Activated CD4-positive, alpha-beta T cell treated with anti-CD3 and anti-CD28 coated beads for 1 hour (primary cell): ENCODE measurements at places on chromosomes 5 and 9.

DNA sequence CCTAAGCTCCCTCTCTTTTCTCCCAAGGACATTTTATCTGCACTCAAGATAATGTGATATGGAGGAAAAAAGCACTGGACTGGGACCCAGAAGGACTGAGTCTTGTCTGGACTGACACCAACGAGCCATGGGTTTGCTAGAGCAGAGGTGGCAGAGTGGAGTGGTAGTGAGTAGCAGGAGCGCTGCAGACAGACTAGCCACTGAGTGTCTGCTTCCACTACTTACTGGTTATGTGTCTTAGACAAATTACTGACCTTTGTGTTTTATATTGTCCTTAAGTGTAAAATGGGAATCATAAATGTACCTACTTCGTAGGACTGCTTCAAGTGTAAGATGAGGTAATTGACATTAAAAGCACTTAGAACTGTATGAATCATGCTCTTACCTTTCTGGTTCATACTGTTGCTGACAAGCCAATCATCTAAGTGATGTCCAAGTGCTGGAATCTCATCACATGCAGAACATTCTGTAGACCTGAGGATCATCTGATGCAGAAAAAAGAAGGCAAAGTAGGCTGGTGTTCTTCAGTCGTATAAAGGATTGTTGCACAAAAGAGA, 12.5 kb upstream of the PRLR start:
- DNase-seq, result no peak

GRCh38 chr9:97475059-97475458, 26.4 kb upstream of the TMOD1 start:
- no peak for DNase-seq

DNA sequence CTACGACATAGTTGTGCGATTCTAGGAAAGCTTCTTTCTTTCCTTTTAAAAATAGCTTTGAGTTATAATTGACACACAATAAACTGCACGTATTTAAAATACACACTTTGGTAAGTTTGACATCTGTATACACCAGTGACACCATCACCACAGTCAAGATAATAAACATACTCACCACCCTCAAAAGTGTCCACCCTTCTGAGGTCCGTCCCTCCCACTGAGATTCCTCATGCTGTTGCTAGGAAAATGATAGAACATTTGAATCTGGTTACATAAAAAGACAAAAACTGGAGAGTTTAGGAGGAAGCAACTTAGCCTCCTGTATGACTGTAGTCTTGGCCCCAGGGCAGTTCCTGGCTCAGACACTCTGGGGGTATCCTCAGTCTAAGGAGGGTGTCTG, 17.2 kb downstream of the S100Z start:
- no peak for DNase-seq

- DNase-seq, result no peak
These were observed 62.5 kb upstream of the CXCL14 start for GRCh38 chr5:135641319-135641718.

- DNase-seq, result no peak
These were observed 142.0 kb downstream of the RORB start for GRCh38 chr9:74639112-74639511.

GRCh38 chr9:131062969-131063368, 33.4 kb upstream of the AIF1L start:
- DNase-seq, result no peak

DNA sequence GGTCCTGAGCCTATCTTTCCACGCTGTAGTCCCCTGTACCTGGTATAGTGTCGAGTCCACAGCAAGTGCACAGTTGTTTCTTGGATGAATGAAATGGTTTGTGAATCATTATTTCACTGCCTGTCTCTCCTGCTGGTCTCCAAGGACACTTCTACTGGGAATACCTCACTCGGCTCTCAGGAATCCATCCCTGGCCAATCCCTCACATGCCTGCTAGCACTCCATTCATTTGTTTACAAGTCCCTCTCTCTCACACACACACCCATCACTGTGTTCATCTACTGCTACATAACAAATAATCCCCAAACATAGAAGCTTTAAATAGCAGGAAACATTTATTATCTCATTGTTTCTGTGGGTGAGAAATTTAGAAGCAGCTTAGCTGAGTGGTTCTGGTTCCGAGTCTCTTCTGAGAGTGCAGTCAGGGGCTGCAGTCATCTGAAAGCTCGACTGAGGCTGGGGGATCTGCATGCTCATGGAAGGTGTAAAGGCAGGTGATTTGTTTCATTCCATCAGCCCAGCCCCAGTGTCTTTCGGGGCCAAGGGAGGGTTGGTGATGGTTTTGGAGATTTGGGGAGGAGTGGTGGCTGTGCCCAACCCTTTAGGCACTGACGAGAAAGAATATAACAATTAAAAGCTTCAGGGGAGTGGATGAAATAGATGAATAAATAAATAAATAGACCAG, 132.7 kb upstream of the IER5L start:
- DNase-seq, result no peak

GRCh38 chr5:62306896-62307689, 1.1 kb downstream of the KIF2A start:
- DNase-seq, result peak; percentile 29

GRCh38 chr5:149817539-149818060, 87.5 kb downstream of the PPARGC1B start:
- no peak for DNase-seq

GRCh38 chr5:23468658-23469057, 38.8 kb upstream of the PRDM9 start:
- no peak for DNase-seq

DNA sequence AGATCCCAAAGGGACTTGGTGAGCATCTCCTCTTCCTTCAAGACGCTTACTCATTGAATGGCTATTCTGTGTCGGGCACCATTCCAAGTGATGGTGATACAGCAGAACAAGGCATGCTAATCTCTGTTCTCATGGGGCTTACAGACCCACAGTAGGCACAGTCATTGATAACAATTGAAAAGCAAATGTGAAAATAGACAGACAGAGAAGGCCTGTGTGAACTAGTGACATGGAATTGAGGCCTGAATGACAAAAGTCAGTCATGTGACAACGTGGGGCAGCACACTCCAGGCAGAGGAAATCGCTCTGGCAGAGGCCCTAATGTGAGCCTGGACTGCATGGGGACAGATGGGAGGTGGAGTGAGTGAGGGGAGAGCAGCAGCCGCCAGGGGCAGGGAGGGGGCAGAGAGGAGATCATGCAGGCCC, 70.7 kb upstream of the CPLX2 start:
- no peak for DNase-seq

DNA sequence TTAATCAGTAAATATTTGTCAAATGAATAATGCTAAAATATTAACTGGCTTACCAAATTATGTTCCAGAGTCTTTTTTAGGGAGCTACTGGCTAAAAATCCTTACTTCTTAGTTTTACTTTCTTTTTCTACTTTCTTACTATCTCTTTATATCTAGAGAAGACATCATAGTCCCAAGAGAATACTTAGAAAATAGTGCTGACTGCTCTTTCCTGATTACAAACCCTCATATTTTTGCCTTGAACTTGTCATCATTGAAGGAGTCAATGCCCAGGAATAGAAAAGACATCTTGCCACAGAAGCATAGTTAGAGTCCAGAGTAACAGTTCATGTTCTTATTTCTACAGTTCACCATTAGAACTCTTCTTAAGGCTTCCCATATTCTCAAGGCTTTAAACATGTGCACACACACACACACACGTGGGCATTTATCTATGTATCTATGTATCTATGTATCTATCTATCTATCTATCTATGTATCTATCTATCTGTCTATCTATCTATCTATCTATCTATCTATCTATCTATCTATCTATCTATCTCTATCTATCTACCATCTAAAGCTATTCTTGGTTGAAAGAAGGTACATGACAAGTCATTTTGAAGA, 654.3 kb downstream of the ANXA1 start:
- no peak for DNase-seq

DNA sequence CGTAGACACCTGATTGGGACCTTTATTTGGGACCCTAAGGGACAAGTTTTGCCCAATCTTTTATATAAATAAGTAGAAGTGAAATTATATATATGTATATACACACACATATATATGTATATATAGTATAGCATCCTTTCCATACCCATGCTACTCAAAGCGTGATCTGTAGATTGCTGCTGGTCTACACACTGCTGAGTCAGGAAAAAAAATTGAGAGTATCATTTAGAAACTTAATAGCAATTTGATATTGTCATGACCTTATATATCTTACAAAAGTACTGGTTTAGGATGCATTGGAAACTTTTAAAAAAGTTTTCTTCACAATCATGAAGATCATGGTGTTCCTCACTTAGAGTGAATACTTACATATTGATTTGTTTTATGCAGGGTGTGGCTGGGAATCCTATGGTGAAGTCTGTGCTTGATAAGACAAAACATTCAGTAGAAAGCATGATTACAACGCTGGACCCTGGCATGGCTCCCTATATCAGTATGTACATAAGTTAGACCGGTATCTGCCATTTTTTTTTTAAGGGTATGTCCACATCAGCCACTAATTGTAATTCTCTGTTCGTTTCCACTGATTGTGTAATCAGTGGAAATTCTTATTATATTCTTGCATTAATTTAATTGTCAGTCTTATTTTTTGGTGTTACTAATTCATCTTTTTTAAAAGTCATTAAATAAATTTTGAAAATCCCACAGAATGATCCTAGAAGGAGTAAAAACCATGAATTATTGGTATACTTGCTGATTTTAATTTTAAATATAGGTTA, 12.7 kb downstream of the PRRC1 start:
- no peak for DNase-seq

- peak; percentile 70 for DNase-seq
These were observed at the start of gene PLPP1 for GRCh38 chr5:55534436-55535198. Gene PLPP1 (minus strand): TSS chr5:55534964. CDS start chr5:55534629, 335 bp downstream.

DNA sequence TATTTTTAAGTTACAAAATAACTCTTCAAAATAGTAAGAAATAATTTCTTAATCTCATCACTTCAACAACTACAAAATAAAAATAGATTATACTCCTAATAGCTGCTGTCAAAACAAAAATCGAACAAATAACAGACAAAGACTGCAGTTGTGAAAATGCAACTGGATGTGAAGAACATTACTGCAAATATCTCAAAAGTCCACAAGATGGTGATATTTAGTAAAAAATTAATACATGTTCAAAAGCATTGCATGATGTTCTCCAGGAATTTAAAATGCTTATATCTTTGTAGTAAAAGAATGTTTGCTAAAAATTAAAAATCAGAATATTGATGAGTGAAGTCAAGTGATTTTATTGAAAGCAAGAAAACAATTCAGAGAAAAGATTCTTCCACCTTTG, 66.2 kb downstream of the MPDZ start:
- no peak for DNase-seq

DNA sequence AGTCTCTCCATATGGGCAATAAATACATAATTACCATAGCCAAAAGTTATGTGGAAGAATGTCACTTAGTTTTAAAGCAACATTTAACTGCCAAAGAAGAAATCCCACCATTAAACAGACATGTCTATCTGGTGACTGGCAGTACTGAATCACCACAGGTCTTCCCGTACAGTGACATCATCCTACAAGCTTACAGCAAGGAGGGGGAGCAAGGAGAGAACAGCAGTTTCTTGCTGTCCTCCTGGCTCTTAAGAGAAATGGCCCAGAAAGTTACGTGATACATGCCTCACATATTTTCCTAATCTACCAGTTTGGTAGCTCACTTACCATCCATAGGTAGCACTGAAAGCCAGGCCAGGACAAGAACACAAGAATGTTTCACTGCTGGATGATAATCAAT, 671.0 kb downstream of the DMRTA1 start:
- no peak for DNase-seq

DNA sequence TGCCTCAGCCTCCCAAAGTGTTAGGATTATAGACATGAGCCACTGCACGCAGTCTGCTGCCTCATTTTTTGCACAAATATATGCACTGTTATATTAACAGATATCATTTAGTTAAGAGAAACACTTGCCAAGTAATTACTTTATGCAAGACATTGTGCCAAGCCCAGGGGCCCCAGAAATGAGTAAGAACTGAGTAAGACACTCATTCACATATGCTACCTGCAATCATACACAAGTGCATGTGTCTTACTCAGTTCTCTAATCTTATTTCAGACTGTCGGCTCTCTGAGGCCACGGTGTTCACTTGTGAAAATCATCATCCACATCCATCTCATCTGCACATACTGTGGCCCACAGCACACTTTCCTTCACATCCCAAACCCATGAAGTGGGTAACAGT, 16.0 kb downstream of the TRAF1 start:
- DNase-seq, result no peak

DNA sequence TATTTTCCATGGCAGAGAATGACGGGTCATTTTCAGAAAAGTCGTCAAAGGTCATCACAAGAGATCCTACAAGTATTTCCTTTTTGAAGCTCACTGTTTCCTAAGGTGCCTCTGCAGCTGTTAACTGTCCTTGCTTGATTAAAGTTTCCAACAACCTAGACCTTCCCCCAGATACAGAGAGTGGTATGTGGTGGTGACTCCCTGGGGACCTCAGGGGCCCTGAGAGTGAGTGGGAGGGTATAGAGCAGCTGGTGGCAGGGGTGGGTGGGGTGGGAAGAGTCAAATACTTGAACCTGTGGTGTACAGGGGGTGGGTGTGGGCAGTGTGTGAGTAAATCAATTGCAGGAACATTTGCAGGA, 1.6 kb upstream of the CD72 start:
- no peak for DNase-seq

DNA sequence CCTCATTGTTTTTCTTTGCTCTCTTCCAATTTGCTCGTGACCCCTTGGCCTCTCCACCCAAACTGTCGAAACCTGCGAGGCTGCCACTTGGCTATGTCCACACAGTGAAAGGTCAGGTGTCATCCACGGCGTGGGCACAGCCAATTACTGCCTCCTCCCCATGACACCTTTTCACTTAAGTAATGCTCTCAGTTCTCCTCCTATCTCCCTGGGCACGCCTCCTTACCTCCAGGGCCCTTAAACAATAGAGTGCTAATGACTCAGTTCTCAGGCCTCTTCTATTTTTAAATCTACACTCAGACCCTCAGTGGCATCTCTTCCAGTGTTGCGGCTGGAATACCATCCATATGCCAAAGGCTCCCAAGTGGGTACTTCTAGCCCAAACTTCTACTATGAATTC, 256.8 kb downstream of the ROR2 start:
- DNase-seq, result no peak

- no peak for DNase-seq
These were observed 21.1 kb downstream of the PSMB7 start for GRCh38 chr9:124394167-124394566.

DNA sequence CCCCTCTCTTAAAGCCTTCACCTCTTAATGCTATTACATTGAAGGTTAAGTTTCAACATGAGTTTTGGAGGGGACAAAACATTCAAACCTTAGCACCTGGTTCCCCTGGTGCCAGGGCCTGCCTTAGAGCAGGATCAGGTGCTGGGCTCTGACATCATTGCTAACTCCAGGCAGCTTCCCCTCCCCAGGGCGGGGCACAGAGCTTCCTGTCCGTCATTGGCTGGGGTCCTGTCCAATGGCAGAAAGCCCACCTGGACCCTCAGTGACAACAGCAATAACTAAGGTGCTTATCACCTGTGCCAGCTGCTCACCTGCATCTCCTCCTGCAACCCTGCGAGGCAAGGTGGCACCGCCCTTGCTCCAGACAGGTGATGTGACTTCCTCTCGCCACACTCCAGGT, 177.4 kb downstream of the NSG2 start:
- no peak for DNase-seq

- DNase-seq, result no peak
These were observed 22.3 kb downstream of the LPCAT1 start for GRCh38 chr5:1501372-1502045.

GRCh38 chr5:127335381-127335780, 44.8 kb downstream of the MEGF10 start:
- DNase-seq, result no peak

GRCh38 chr9:71202931-71203330, 81.5 kb upstream of the TRPM3 start:
- DNase-seq, result no peak
